GM23248 (cell line): ENCODE measurements at places on chromosomes 3 and 15. TPM values are rescaled to one million over a fixed set of nuclear protein-coding genes. Genes with fewer than 3 reads are reported as not detected.

- no peaks in the 10 kb centered on the region for H3K27me3 ChIP-seq
- peaks cover 17% of the 10 kb centered on the region for H3K4me1 ChIP-seq
- H3K36me3 ChIP-seq: peaks cover 23% of the 10 kb centered on the region
Measured at GRCh38 chr3:50327129-50327528, 894 bp downstream of the TUSC2 start.

DNA sequence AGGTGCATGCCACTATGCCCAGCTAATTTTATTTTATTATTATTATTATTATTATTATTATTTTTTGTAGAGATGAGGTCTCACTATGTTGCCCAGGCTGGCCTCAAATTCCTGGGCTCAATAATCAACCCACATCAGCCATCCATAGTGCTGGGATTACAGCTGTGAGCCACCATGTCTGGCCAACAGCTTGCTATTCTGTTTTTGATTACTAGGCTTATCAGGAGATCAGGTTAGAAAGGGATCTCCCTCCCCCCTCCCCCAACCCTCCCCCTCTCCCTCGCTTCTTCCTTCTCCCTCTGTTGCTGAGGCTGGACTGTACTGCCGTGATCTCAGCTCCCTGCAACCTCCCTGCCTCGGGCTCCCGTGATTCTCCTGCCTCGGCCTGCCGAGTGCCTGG is 8.6 kb downstream of the CLN6 start:
- H3K36me3 ChIP-seq: no peaks in the 10 kb centered on the region; the same call in 1 of the 2 replicates
- H3K4me3 ChIP-seq: no peak overlapping the region
- no peaks in the 10 kb centered on the region for H3K27me3 ChIP-seq

GRCh38 chr3:188287339-188287738 is 133.4 kb downstream of the LPP start:
- H3K4me1 ChIP-seq: peaks cover 44% of the 10 kb centered on the region
- no peaks in the 10 kb centered on the region for H3K36me3 ChIP-seq
- H3K27ac ChIP-seq: peak overlapping the region; percentile 79; the same call in 1 of the 2 replicates
- no peak for DNase-seq
- no peak overlapping the region for H3K4me3 ChIP-seq

DNA sequence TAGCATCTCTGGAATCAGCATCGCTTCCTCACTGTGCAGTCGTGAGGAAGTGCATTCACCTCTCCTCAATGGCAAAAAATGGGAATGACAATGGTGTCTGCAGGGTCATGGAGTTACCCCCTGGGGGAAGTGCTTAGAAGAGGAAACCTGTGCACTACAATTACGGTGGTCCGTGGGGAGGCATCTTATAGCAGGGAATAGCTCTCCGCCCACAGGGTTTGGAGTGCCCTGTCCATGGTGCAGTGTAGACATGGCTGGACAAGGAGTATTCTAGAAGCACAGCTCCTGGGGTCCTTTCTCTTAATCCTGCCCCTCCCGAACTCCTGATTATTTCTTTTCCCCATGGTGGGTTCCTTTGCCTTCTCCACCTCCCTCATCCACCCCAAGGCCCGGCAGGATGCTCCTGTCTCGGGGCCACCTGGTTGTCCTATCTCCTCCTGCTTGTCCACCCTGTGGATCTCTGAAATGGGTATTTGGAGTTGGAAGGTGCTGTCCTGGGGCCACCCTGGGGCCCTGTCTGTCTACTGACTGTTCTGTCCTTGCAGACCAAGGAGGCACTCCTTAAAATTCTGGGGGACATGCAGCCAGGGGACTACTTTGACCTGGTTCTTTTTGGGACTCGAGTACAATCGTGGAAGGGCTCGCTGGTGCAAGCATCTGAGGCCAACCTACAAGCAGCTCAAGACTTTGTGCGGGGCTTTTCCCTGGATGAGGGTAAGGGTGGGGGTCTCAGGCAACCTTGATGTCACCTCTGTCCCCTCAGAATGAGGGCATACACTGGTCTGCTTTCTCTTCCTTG is 5.2 kb downstream of the ITIH1 start:
- no peaks in the 10 kb centered on the region for H3K36me3 ChIP-seq
- no peaks in the 10 kb centered on the region for H3K4me1 ChIP-seq
- no peak for DNase-seq
- no peak overlapping the region for H3K27ac ChIP-seq
- 0 out of 2 replicates have a peak, but pooled peaks cover 8% of the 10 kb centered on the region for H3K27me3 ChIP-seq

GRCh38 chr3:188052169-188053035 is 101.6 kb upstream of the LPP start:
- H3K27ac ChIP-seq: no peak overlapping the region
- H3K4me3 ChIP-seq: no peak overlapping the region

DNA sequence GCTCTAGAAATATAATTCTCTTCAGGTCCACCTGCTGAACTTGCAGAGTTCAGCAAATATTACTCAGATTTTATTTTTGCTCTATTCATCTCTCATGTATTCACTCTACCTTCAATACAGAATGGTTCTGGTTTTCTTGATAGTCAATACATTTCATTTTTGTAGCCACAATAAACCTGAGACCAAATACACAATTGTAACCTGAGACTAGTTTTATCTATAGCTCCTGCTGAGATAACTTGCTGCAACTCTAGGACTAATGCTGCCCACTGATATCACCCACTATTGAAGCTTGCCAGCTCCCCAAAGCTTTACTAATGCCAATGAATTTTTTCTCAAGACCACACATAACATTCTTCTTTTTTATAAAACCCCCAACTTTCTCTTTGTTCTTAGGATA is 229.3 kb downstream of the NSUN3 start:
- no peaks in the 10 kb centered on the region for H3K4me1 ChIP-seq
- DNase-seq: no peak
- H3K27ac ChIP-seq: no peak overlapping the region
- H3K4me3 ChIP-seq: no peak overlapping the region
- no peaks in the 10 kb centered on the region for H3K36me3 ChIP-seq
- no peaks in the 10 kb centered on the region for H3K27me3 ChIP-seq

DNA sequence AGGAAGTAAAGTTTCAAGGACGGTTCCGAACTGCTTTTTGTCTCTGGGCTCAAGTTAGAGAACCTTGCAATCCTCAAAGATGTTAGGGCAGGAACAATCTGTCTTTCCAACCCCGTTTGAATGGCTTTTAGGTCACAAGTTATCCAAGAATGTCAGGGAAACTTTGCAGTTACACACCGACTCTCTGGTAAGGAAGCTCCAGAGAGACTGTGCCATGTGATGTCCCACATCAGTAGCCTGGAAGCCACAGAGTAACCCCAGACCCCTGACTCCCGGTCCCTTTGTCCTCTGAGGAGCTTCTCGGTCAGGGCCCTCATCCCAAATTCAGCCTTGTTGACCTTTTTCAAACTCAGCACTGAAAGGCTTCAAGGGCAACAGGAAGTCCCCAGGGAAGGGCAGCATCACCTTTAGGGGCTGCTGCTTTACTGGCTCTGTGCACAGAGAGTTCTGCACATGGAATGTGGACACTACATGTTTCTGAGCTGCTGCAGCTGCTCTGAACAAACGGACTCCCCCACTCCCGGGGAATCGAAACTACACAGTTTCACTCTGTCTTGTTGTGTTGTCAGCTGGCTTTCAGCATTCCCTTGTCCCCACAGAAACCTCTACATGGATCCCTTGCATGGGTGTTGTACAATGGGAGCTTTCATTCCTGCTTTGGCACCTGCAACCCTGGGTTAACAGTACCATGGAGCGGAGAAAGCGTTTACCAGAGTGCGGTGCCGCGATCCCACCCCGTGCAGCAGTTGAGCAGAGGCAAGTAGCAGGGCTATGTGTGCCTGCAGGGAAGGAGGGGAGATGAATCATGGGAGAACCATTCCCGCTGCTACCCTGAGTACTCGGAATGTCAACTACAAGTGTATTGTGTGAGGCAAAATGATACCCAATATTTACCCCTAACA is 408.2 kb upstream of the THBS1 start:
- H3K4me1 ChIP-seq: peaks cover 20% of the 10 kb centered on the region
- H3K4me3 ChIP-seq: no peak overlapping the region
- peak; percentile 64 for DNase-seq
- peak overlapping the region; percentile 83 for H3K27ac ChIP-seq

DNA sequence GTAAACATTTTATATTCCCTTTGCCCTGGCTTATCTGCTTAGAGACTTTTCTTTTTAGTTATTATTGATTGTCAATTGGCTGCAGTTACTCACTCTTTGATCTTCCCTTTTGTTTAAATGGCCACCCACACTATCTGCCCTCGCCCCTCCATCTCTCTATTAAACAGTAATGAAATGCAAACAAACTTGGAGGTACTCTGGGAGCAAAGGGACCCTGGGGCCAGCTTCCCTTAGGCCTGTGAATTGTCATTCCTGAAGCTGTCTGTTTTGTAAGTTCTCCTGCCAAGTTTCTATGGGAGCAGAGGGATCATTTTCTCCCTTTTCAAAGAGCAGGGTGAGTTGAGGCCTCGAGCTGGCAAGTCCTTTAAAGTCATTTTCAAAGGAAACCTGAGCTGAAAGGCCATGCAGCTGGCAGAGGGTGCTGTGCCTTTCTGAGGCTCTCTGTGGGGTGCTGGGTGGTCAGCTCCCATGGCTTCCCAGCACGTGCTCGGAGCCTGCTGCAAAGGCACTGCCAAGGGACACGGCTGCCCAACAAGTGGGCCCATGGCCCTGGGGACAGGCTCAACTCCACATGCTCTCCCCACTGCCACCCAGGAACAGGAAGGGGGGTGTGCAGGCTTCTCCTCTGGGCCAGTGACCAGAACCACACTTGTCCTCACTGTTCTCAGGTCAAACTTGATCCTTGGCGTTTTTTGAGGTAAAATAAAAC is 17.4 kb upstream of the RTP2 start:
- no peaks in the 10 kb centered on the region for H3K27me3 ChIP-seq
- no peak overlapping the region for H3K27ac ChIP-seq
- H3K36me3 ChIP-seq: peaks cover 36% of the 10 kb centered on the region
- no peaks in the 10 kb centered on the region for H3K4me1 ChIP-seq
- no peak for DNase-seq

- DNase-seq: peak; percentile 60
- no peaks in the 10 kb centered on the region for H3K36me3 ChIP-seq
- H3K4me1 ChIP-seq: peaks cover 44% of the 10 kb centered on the region
- H3K27me3 ChIP-seq: no peaks in the 10 kb centered on the region
- H3K4me3 ChIP-seq: no peak overlapping the region
Measured at GRCh38 chr15:60966316-60966715, 262.8 kb downstream of the RORA start.

DHX36 gene
- 15.2 and 15.8 TPM in 2 replicates for polyA plus RNA-seq
